Cerebellar cortex (tissue), 1 donor: ENCODE measurements at places on chromosomes 16 and 17.
A peak's percentile ranks its signal among the peaks of the same experiment; 100 is the strongest.

GRCh38 chr16:86363836-86364618, 146.3 kb upstream of the FOXF1 start:
- DNase-seq, result no peak

- DNase-seq, result no peak
These were observed 947 bp downstream of the SLC7A6OS start for GRCh38 chr16:68309799-68310198.

DNA sequence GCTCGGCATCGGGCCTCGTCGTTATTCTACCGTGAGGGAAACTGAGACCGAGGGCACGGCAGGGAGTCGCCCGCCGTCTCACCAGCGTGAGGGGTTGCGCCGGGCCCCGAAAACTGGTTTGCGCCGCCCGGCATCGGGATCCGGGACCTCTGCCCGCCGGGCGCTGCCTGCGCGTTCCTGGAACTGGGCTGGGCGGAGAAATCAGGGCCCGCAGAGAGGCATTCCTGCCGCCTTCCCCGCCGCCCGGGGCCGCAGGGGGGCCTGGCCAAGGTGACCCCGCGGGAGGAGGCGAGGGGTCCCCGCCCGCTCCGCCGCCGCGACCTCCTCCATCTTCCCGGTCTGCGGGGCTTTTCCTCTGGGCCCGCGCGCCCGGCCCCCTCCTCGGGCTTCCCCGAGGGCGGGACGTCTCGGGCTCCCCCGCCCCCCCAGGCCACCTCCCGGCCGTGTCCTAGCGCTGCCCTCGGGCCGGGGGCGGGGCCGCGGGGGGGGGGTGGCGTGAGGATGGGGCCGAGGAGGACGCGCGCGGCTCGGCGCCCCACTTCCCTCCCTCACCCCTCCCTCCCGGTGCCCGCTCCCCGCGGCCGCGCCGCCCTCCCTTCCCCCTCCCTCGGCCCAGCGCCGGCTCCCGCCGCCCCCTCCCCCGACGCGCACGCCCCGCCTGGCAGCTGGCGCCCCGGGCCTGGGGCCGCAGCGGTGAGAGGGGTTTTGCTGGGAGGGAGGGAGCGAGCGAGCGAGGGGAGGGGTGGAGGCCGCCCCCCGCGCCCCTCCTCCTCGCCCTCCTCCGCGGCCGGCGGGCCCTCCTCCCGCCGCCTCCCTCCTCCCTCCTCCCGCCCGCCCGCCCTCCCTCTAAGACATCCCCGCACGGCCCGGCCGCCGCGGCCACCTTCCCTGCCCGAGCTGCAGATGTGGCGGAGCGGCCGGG, at the start of gene GLIS2:
GLIS2 (plus strand) TSS at position 882 of the 922 bp plus-strand sequence. CDS start 16,214 bp downstream, outside the sequence.
- peak; percentile 60 for DNase-seq

GRCh38 chr17:64145375-64145750, 15.4 kb upstream of the ERN1 start:
- DNase-seq, result no peak

DNA sequence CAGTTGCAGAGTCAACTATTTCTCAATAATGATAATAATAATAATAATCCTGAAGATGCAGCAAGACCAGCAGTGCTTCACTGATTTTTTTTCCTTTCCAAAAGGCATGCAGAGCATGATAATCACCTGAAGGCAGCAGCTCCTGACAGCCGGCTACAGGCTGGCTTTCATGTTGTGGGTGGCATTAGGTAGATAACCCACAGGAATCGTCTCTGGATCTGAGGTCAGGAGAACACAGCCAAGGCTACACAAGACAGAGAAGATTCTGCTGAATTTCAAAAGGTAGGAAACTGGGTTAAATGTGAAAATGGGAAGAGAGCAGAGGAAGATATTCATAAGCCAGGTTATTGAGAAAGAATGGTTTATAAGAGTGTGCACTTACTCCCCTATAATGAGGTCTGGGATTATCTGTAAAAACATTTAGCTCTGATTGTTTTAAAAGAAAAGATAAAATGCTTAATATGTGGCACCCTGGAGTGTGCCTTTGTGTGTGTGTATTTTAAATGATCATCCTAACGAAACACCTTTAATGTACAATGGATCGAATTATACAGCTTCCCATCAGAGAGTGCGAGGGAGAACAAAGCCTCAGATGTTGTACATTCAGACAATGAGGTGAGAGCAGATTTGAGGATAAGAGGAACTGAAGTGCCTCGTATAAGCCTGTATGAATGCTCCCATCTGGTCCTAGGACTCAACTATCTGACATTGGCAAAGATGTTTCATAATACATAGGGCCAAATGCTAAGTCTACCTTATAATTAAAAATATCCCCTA, 273.1 kb downstream of the PHKB start:
- DNase-seq, result no peak

DNA sequence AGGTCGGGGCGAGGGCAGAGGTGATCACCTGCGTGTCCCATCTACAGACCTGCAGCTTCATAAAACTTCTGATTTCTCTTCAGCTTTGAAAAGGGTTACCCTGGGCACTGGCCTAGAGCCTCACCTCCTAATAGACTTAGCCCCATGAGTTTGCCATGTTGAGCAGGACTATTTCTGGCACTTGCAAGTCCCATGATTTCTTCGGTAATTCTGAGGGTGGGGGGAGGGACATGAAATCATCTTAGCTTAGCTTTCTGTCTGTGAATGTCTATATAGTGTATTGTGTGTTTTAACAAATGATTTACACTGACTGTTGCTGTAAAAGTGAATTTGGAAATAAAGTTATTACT, 28.9 kb downstream of the STH start:
- DNase-seq, result no peak
